Naive thymus-derived CD4-positive, alpha-beta T cell (primary cell): ENCODE measurements at places on chromosomes 7 and 10.

- no peak for DNase-seq
Measured at GRCh38 chr10:103007017-103007416, 88.9 kb downstream of the CNNM2 start.

DNA sequence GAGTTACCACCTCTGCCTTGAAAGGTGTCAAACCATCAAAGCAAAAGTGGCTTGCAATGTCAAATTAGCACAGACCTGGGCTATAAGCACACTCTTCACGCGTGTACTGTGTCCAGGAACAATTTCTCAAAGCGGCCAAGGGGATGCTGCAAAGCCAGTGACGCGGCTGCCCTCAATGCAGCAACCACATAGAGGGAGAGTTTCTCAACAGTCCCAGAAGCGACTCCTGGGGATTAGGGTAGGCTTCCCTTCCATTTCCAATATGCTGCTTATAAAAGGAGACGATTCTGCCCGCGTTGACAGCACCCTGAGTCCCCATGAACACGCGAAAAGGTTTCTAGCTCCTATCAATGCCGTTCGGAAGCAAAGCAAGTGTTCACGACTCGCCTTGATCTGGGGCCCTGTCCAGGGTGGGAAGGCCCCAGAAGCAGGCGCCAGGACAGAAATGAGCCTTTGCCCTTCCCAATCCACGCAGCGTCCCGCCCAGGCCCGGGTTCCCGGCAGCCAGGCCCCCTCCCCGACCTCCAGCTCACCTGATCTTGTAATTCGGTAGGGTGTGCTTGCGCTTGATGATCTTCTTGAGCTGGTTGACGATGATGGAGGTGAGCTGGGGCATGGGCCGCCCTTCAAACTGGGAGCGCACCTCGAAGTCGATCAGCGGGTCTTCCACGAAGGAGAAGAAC lies 1.3 kb downstream of the PDZD8 start:
- peak; percentile 26 for DNase-seq

DNA sequence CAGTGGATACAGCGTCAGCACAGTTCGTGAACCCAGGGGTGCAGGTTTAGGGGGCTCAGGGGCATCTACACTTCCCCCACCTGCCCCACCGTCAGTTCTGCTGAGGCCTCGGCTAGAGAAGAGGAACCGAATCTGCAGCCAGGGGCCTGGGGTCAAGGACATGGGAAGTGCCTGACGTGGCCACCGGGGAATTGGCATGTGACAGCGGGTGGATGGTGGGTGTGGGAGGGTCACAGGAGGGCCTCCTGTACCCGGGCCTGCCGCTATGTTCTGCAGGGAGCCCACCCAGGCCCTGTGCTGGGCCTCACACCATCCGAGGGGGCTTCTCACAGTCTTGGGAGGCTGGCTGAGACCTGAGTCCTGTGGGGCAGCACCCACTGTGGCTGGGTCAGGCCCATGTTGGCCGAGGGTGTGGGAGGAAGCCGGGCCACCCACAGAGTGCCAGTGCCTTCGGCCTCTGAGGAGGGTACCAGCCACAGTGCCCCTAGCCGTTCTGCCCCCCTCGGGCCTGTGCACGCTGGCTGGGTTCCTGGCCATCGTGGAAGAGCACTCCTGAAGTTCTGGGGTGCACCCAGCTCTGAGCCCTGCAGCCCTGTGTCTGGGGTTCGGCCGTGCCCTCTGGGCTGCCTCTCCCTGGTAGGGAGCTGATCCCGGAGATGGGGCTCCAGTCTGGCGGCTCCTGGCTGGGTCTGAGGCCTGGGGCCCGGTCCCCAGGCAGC lies 5.9 kb downstream of the TTYH3 start:
- DNase-seq, result peak; percentile 22

- no peak for DNase-seq
Measured at GRCh38 chr10:6507311-6507710, 72.8 kb downstream of the PRKCQ start.

GRCh38 chr7:43164757-43165156 lies 52.3 kb downstream of the HECW1 start:
- DNase-seq, result no peak

- no peak for DNase-seq
Measured at GRCh38 chr10:113230011-113230610, 280.1 kb downstream of the TCF7L2 start.

DNA sequence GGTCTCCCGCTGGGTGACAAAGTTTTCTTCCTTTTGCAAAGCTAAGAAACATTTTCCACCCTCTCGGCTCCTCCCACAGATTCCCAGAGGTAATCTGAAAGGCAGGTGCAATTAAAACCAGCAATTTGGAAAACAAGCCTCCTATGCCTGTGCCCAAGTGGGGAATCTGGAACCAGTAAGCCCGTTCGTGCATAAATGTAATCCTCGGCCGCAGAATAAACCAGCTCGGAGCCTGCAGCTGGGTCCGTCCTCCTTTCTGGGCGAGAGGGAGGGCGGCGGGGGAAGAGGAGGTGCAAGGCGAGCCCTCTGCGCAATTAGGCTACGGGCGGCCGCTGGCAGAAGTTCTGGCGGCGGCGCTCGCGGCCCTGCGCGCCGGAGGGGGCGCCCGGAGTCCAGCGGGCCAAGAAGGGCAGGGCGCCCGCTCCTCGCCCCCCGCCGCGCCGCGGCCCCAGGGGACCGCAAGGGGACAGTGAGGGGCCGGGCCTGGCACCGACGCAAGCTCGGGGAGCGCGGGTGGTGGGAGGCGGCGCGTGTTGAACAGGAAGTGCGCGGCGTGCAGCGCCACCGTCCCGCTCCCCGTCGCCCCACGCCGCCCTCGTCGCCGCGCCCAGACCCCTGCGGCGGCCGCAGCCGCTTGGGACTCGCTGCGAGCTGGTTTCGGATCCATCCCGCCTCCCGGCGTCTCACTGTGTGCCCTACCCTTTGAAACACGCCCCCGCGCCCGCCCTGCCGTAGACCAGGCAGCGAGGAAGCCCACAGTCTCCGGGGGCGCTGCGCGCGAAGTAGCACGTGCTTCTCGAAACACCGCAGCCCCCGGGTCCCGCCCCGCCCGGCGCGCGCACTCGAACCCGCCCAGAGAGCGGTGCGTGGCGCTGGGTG lies at the start of gene PRKAG2:
Gene PRKAG2, minus strand, starts transcription at position 217 of the 879 bp plus-strand sequence. CDS start 495 bp downstream, outside the sequence.
- DNase-seq, result peak; percentile 77

DNA sequence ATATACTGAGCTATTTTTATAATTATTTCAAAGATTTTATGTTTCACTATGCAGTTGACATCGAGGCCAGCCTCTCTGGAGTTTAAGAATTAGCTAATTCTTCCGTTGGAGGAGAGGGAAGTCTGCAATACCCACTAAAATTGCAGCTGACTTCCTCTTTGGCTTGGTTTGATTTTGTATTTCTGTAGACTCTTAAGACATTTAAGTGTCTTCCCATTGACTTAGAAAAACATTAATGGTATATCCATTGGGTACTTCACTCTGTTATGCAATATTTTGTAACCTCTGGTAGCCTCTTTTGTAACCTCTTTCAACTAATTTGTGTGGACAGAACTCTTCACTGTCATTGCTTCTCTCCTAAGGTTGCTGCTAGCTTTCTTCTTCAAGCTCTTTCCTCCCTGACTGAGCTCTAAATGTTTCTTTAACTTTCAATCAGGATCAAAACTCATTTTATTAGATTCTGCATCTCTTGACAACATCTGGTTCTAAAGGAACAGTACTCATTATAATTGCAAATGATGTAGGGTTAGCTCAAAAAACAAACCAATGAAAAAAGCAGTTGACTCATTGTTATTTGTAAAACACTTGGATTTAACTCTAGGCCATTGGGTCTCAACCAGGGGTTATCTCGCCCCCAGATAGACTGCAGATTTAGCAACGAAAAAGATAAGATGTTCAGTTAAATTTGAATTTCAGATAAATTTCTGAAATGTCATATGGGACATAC lies 1.7 kb upstream of the ANKRD22 start:
- no peak for DNase-seq

DNA sequence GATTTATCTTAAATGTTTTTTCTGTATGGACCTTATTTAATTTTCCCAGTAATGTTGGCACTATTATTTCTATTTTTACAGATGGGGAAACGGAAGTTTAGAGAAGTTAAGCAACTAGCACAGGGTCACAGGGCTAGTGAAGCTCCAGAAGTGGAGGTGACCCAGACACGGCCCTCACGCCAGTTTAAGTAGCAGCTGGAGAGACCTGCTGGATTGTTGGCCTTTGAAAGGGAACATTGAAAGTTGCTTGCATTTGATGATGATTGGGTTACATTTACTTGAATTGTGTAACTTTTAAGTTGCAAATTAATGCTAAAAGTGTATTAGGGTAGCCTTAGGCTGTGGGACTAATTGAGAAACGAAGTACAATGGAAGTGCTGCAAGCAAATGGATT lies 25.6 kb downstream of the CDK14 start:
- DNase-seq, result no peak

DNA sequence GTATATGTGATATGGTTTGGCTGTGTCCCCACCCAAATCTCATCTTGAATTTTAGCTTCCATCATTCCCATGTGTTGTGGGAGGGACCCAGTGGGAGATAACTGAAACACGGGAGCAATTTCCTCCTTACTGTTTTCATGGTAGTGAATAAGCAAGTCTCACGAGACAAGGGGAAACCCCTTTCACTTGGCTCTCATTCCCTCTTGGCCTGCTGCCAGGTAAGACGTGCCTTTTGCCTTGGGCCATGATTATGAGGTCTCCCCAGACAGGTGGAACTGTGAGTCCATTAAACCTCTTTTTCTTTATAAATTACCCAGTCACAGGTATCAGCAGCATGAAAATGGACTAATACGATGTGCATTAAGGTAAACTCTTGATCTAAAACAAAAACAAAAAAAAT lies 357.1 kb upstream of the AOAH start:
- no peak for DNase-seq
